ENCODE measurements at places on chromosomes 3 and 15.

- no peak for DNase-seq
Measured at GRCh38 chr3:8524249-8524648, 22.6 kb downstream of the LMCD1 start.

- DNase-seq, result no peak
Measured at GRCh38 chr3:123841476-123842238, 42.5 kb downstream of the MYLK start.

DNA sequence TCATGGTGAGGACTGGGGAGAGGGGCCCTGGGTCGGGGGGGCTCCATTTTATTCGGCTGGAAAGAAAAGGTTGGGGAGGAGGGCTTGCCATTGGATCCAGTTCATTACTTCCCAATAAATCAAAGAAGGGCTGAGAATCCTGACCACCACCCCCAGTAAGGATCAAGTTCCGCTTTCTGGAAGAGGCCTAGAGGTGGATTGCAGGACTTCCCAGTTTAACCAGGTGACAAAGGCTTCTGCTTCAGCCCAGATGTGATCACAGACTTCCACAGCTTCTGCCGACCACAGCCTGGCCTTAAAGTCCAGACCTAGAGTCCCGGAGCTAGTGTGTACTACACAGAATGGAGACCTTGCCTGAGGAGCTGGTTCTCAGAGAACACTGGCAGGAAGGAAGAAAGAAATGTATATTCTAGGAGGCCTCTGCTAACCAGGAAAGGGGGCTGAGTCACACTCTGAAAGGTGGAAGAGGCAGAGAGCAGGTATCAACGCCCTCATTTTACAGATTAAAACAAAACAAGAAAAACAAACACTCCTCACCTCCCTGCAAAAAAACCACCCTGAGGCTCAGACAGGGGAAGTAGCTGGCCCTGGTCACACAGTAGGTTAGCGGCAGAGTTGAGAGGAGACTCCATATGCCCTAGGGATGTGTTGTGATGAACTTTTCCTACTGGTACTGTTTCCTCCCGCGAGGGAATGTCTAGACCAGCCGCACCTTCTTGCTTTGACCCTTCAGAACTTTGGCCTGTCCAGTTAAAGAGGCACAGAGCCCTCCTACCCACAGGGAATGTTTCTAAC, 1.1 kb upstream of the CEMIP start:
- no peak for DNase-seq

DNA sequence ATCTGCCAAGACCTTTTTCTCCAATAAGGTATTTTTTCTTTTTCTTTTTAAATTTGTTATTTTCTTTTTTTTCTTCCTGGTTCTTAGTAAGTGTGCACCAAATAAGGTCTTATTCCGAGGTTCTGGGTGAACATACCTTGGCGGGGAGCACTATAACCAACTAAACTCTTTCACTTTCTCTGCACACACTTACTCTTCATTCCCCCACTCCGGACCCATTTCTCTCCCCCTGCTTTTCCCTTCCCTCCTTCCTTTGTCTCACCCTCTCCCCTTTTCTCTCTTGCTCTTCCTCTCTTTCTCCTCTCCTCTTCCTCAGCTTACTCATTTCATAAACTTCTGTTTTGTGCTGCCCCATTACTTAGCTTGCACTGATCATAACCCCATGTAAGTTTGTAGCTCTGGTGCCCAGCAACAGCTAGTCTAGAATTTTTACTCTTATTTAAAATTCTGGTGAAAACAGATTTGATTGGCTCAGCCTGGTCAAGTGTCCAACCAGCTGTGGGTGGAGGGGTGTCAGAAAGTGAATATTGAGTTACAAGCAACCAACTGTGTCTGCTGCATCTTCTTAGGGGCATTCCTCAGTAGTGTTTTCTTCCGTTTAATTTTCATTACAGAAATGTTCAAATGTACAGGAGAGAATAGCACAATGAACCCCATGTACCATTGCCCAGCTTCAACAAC, 297.5 kb downstream of the SHQ1 start:
- DNase-seq, result no peak

DNA sequence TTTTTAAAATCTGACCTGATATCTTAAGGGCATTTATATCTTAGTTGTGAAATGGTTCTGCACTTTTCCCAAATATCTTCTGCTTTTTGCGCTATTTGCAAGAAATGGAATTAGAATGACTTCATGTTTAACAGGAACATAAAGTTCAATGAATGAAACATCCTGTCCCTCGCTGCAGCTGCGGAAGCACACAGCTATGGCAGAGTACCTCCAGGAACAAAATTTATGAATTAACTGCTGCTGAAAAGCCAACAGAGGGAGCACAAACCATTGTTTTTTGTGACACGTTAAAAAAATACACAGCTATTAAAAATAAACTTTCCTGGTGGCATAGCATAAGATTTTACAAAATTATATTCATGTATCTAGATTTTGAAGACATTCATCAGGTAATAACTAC, 404.4 kb upstream of the MDFIC2 start:
- DNase-seq, result no peak

- DNase-seq, result no peak
Measured at GRCh38 chr3:14719006-14719405, 44.1 kb downstream of the C3orf20 start.

DNA sequence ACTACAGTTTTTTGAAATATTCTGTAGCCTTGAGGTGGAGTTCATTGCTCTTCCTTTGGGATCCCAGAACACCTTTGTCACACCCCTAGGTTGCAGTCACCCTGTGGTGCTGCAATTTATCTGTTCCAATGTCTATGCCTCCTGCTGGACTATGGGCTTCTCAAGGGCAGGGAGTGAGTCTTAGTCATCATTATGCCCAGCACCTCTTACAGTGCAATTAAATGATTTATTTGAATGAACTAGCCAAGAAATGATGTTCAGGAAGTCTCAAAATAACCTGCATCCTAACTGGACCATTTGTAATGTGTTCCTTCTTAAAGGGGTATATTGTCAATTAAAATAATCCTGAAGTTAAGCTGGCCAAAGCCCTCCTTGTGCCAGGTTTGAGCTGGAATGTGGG, 28.5 kb downstream of the SHC4 start:
- DNase-seq, result no peak

DNA sequence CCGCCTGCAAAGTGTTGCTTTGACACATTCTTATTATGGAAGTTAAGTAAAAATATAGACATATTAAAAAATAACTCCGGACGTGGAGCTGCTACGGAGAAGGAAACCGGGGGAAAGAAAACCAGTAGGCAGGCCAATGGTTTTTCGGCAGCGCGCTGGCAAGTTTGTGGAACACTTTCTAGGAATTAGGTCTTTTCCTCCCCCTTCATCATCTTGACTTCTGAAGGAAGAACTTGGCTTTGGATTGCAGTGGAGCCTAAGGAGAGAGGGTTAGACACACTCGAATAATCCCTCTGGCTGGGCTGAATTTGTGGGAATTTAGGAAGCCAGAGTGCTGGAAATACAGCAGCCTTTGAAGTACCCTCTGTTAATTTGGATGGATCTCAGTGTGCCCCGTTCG, 317 bp downstream of the ROBO2 start:
- DNase-seq, result no peak

- DNase-seq, result no peak
Measured at GRCh38 chr15:41331833-41332193, 578 bp downstream of the OIP5 start.

- DNase-seq, result no peak
Measured at GRCh38 chr3:180246688-180247195, 210.0 kb upstream of the PEX5L start.

DNA sequence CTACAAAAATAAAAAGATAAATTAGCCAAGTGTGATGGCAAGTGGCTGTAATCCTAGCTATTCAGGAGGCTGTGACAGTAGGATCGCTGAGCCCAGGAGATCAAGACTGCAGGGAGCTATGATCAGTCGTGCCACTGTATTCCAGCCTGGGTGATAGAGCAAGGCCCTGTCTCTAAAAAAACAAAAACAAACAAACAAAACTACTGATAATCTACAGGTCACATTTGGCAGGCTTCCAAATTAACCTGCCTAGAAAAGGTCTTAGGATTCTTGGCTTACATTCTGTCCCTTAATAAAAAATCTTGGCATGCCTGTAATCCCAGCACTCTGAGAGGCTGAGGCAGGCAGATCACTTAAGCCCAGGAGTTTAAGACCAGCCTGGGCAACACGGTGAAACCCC, 33.4 kb upstream of the SETD2 start:
- no peak for DNase-seq

- DNase-seq, result no peak
Measured at GRCh38 chr3:193894121-193894863, 241.7 kb upstream of the HES1 start.
